Stimulated activated CD4-positive, alpha-beta T cell treated with anti-CD3 and anti-CD28 coated beads, Interleukin-12 subunit alpha, Interleukin-12 subunit beta, amount 100 ng/mL, for 24 hours (primary cell): ENCODE measurements at places on chromosomes 12 and 14.

DNA sequence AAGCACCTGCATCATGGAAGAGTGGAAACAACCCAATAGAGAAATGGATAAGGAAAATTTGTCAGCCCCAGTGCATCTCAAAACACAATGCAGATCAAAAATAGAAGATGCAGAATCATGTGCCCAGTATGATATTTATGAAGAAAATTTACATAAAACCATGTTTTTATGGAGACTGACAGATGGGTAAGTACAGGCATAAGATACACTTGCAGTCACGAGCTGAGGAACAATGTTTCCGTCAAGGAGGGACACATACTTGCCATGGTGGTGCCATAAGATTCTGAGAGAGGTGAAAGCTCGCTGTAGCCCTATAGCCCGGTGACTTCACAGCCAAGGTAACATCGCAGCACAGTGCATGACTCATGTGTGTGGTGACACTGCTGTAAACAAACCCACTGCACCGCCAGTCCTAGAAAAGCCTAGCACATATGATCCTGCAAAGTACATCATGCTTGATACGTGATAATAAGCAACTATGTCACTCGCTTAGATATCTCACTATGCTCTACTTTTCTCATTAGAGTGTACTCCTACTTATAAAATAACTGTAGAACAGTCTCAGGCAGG lies 112.6 kb downstream of the RIMBP2 start:
- DNase-seq = no peak

- DNase-seq = no peak
Observed at GRCh38 chr14:56524971-56525677, 54.5 kb upstream of the TMEM260 start.

DNA sequence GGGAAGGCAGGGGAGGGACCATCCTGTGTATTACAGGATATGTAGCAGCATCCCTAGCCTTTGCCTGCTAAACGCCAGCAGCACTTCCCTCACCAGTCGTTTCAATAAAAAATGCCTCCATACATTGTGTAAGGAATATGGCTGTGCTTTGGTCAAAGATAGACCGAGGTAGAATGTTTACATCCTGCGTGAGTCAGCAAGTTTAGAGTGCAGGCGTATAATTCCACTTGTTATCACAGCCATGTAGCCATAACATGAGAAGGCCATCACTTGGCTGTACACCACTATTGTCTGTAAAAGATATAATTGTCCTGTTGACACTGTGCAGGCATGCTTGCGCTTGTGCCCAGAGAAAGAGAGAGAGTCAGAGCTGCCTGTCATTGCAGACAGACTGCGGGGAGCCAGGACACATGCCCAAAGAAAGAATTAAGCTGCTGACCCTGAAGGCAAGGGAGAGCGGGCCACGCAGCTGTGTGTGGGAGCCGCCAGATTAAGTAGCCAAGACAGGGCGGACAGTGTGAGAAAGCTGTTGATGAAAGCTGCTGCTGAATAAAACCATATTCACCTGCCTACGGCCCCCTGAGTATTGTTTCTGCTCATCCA lies 68.4 kb downstream of the CRACR2A start:
- no peak for DNase-seq

- no peak for DNase-seq
Observed at GRCh38 chr12:84814664-84815245, 97.8 kb downstream of the SLC6A15 start.

DNA sequence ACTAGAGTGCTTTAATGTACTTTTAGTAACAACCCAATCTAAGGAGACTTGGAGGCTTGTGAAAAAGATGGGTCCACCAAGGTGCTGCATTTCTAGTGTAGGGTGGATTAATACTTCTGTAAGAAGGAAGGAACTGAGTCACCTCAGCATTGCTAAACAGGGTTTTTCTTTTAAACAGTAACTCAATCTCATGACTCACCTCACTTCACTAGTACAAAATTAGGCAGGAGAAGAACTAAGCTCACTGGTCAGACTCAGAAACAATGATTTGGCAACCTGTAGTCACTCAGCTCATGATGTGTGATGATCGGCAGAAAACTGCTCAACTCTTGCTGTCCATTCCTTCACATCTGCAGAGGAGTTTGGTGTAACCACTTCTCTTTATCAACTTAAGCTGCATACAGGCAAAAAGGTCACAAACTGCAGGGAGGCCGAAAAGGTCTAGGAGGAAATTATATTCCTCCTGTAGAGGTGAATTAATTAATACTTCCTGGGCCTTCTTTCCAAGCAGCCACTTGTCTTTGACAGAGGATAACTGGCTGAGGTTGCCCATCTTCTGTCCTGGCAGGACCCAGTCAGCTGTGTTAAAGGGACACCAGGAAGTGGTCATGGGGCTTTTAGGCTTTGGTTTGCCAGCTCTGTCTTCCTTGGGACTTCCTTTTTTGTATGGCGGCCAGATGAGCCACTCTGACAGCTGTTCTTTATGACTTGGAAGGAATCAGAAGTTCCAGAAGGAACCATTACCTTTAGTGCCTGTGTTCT lies 466.9 kb downstream of the FUT8 start:
- no peak for DNase-seq

- no peak for DNase-seq
Observed at GRCh38 chr12:78088391-78088832, 257.7 kb downstream of the NAV3 start.

- no peak for DNase-seq
Observed at GRCh38 chr12:42017051-42017450, 127.6 kb downstream of the GXYLT1 start.

- DNase-seq = no peak
Observed at GRCh38 chr12:51318846-51319599, 5.0 kb downstream of the BIN2 start.
